ENCODE measurements at places on chromosomes 1 and 21. TPM values are rescaled to one million over a fixed set of nuclear protein-coding genes. Genes with fewer than 3 reads are reported as not detected.

HRNR gene
- not detected for polyA plus RNA-seq

PCBP3 gene
- 38.0 TPM for polyA plus RNA-seq

LCE1F gene
- not detected for polyA plus RNA-seq

FCGR3A gene
- polyA plus RNA-seq: 25.7 TPM

TNFSF4 gene
- 11.2 TPM for polyA plus RNA-seq

NBPF19 gene
- 12.7 TPM for polyA plus RNA-seq

RHBDL2 gene
- polyA plus RNA-seq: 16.5 TPM

HSPA6 gene
- 2.8 TPM for polyA plus RNA-seq

FCMR gene
- 5.3 TPM for polyA plus RNA-seq

AK5 gene
- 28.0 TPM for polyA plus RNA-seq

RBM11 gene
- polyA plus RNA-seq: 10.2 TPM

TBCE gene
- 29.8 TPM for polyA plus RNA-seq

All from testis (tissue), 5 donors.